Fibroblast of mammary gland (primary cell): ENCODE measurements at places on chromosomes 4 and X.
A peak's percentile ranks its signal among the peaks of the same experiment; 100 is the strongest.

- no peak for DNase-seq
These were observed 88.0 kb downstream of the IRF2 start for GRCh38 chr4:184386271-184386781.

DNA sequence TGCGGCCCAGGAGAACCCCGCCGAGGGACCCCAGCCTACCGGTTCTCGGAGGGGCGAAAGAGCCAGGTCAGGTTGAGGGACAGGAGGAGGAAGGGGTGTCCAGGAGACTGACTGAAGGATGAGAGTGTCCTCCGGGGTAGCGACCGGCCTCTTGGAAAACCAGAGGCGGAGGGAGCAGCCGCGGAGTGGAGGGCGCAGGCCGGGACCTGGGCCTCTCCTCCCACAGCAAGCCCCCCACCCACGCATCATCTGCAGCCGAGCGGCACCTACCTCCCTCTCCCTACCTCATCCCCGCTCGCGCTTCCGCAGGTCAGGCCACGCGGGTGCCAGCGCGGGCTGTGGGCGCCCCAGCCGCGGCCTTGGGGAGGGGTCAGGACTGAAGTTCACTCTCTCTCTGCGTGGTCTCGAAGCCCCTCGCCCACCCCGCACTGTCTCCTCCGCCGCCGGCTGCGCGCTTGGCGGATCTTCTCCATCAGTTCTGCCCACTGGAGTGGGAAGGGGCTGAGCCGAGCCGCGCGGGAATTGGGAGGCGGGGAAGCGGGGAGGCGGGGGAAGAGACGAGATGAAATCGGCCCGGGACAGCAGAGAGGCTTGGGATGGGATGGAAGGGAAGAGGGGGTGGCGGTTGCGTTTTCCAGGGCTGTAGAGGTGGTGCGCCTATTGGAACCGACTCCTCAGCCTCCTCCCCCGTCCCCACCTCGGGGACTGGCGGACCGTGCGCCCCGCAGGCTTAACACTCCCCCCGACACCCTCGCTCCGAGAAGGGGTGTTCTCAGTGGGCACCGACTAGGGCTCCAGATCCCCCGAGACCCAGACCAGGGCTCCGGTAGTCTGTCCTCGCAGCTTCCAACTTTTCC is 1.8 kb downstream of the NLGN4X start:
- DNase-seq = no peak

GRCh38 chr4:26248647-26249046 is 72.2 kb upstream of the RBPJ start:
- DNase-seq = peak; percentile 79

- DNase-seq = no peak
These were observed 30.1 kb upstream of the UGT2B17 start for GRCh38 chr4:68606240-68606639.

DNA sequence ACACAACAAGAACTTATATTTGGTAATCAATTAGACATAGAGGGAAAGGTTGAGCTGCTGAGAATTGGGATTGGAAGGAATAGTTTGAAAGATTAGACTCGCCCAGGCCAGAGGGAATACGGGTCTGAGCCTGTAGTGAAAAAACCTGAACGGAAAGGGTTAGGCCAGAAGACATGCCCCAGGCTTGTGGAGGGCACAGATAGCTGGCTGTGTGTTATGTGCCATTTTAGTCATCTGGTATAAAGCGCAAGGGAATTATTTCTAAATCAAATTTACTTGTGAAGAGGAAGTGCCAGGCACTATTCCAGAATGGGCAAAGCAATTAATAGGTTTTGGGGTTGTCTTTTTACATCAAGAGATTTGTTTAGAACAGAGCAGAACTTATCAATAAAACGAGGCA is 187.5 kb upstream of the ANKRD50 start:
- DNase-seq = no peak
